Natural killer cell (primary cell): ENCODE measurements at places on chromosomes 7 and 10.

DNA sequence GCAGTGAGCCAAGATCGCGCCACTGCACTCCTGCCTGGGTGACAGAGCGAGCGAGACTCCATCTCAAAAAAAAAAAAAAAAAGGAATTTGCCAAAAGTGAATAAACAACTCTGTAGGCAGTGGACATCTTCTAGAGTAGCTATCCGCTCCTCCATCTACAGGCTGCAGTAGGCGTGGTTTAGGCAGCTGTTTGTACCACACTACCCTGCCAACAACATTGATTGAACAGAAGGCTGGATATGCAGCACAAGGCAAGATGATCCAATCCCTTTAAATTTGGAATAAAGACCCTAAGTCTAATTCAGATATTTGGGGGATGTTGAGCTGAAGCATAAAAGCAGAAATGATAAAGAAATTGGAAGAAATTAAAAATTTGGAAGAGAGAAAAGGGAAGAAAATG, 141.6 kb downstream of the TES start:
- no peak for DNase-seq

DNA sequence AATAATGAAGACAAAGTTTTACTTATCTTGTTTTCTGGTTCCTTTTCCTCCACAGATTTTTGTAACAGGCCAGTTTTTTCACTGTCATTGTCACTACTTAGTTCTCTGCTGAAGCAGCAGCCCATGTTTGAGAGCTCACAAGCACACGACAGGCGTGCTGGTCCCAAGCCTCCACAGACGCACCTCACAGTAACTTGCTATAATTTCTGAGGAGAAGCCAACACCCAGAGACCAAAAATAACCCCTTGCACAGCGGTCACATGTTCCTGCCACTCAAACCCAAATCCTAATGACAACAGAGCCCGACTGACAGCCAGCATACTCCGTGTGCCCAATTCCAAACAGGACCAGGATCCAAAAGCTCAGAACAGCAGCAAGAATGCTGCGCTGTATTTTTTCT, 58.5 kb downstream of the LARP4B start:
- no peak for DNase-seq

DNA sequence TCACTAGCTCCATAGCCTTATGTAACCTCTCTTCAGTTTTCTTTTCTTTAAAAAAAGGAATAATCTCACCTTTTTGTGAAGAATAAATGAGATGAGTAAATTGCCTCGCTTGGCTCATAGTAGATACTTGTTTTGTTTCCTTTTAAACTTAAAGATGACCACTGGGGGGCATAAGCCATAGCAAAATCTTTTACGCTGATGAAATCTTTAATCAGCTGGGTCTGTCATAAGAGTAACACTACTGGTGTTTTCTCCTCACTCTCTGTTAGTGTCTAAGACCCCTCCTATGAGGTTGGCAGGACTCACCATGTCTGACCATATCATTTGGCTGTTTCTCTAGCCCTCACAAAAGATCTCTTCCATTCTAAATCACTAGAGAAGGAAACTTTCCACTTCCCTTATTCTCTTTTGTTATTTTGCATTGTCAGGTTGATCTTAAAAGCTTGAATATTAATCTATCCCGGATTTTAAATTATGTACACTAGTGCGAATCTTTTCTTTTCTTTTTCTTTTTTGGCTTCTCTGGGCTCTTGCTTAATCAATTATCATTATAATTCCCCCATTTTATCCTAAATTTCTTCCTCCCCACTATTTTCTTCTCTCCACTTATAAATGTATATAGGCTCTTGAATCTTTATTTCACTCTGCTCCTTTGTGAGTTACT, 12.5 kb downstream of the STAG3 start:
- peak; percentile 76 for DNase-seq

GRCh38 chr10:14449293-14449815, 118.6 kb upstream of the FRMD4A start:
- DNase-seq, result no peak

DNA sequence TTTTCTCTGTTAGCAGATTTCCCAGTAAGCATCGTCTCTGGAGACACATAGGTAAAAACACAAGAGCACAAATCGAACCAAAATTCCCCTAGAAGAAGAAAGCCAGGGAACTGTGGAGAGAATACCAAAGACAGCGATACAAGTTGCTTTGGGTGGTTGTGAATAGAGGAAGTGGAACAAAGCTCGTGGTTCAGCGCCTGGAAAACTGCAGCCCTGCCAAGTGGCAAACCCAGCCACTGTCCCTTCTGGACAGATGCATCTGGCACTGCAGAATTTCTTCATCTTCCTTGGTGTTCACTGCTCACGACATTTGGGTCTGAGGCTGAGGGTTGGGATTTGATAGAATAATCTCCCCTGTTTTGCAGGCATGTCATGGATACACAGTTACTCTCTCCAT, 733.8 kb downstream of the PARD3 start:
- DNase-seq, result no peak

DNA sequence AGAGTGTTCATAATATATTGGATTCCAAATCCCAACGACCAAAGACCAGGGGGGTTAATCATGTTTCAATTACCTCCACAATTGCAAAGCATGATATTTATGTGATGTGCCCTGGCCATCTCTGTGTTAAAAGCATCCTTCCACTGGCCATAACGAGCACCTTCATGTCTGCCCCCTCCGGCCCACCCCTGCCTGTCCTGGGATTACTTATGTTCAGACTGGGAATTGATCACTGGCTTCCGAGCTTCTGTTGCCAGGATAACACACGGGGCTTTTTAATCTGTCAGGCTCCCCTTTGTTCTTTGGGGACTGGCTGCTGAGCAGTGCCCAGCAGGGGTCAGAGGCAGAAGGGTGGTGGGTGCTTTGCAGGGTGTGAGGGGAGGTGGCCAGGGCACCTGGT, 13.7 kb upstream of the CHST15 start:
- DNase-seq, result no peak

- DNase-seq, result no peak
Observed at GRCh38 chr10:108244443-108245228, 1080.1 kb upstream of the SORCS1 start.

DNA sequence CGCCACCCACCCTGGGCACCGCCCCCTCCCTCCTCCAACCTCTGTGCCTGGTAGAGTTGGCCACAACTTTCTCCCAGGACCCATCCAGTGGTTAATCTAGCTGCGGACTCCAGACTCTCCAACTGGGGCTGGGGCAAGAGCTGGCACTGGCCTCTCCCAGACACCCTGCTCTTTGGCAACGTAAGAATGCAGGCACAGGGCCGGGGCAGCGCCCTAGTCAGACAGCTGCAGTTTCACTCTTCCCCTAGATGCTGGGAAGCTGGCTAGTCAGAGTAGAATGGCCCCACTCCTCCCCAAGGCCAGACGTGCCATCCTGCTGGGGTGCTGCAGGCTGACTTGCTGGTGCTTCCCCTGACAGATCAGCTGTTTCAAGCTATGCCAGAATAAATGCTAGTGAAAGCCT, 22.1 kb downstream of the HSPA12A start:
- no peak for DNase-seq

GRCh38 chr7:112699725-112700513, 90.3 kb downstream of the TMEM168 start:
- no peak for DNase-seq

DNA sequence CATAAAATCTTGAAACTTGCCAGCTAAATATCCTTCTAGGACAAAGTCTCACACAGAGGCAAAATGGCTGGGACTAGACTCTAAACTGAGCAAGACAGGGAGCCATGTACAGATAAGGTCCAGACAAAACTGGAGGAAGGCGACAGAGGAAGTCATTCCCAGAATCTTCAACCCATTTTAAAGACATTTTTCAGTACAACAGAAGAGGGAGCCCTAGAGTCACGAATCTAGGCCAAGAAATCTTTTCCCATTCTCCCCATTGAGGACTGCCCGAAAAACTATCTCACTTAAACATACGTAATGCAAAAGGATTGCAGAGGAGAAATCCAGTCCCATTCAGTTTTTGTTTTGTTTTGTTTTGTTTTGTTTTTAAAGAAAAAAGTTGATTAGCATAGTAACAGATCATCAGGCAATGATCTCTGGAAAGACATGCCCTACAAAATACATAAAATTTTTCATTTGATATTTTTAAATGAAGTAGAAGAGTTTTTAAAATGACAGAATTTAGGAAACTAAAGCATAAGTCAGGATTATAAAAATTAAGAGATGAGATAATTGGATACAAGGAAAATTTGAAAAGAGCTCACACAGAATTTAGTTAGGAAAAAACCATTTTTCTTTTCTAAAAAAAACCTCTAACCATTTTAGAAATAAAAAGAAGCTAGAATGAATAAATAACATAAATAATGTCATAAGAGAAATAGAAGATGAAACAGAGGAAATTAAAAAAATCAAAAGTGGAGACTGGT, 16.9 kb upstream of the PRF1 start:
- no peak for DNase-seq

DNA sequence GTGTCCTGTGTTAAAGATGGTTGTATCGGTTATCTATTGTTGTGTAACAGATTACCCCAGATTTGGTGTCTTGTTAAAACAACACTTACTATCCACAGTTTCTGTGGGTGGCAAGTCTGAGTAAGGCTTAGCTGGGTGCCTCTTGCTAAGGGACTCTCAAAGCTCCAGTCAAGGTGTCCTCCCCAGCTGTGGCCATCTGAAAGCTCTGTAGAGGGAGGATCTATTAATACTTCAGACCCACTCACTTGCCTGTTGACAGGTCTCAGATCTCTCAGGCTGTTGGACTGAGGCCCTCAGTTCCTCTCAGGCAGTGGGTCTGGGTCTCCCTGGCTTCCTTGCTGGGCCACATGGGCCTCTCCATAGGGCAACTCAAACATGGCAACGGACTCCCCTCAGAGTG, 19.6 kb downstream of the ARID5B start:
- no peak for DNase-seq

- no peak for DNase-seq
Observed at GRCh38 chr7:56048245-56048644, 3.0 kb downstream of the PSPH start.

- DNase-seq, result no peak
Observed at GRCh38 chr7:141748396-141748795, 10.2 kb downstream of the SSBP1 start.

- peak; percentile 67 for DNase-seq
Observed at GRCh38 chr7:142438235-142438922, 180.5 kb upstream of the PRSS58 start.
